ENCODE measurements at places on chromosomes 4 and X. TPM values are rescaled to one million over a fixed set of nuclear protein-coding genes. Genes with fewer than 3 reads are reported as not detected.

DNA sequence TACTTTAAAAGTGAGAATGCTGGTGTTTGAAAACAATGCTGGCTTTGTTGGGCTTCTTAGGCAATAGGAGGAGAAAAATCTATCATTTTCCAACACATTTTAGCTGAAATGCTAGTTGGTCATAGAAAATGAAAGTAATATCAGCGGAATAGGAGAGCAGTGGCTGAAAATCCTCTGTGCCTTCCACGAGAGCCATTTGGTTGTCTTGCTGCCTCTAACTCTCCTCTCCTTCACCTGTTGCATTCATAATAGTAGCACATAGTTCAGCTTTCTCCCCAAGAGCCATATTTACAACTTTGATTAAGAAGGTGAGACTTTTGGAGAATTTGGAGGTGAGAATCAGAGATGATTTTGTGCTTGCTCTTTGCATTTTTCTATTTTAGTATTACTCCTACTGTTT, 849.4 kb upstream of the FTHL17 start:
- DNase-seq: no peak
- H3K36me3 ChIP-seq: no peaks in the 10 kb centered on the region
- H3K27me3 ChIP-seq: no peaks in the 10 kb centered on the region
- H3K4me1 ChIP-seq: no peaks in the 10 kb centered on the region
- H3K27ac ChIP-seq: no peak overlapping the region

DNA sequence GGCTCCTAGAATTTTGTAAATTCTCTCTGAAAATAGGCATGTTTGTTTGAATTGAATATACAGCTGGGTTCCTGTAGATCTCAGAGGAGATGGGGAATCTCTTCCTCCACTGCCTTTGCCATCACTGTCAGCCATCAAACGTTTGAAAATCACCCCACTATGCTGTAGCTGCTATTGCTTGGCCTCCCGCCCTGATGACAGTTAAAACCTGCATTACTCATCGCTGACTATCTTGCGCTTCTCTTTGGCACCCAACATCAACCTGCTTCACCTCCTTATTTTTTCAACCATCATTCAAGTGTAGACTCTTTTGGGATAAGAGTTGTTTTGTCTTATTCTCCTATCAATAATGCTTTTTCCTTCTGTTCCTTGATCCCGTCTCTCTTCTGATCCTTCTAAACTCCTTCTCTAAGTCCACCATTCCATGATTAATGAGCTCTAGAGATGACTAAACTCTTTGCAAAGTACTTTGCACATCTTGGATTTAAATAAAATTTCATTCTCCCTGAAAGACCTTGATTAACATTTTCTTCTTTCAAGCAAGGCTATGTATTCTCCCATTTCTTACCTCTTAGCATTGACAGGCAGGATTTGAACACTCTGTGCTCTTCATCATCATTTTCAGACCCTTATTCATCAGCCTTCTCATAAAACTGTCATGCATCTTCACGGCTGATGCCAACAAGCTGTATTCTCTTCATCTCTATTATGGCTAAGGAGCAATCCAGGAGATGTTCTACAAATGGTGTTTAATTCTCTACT, 133.0 kb downstream of the SNCA start:
- H3K36me3 ChIP-seq: no peaks in the 10 kb centered on the region
- no peak overlapping the region for H3K27ac ChIP-seq

DNA sequence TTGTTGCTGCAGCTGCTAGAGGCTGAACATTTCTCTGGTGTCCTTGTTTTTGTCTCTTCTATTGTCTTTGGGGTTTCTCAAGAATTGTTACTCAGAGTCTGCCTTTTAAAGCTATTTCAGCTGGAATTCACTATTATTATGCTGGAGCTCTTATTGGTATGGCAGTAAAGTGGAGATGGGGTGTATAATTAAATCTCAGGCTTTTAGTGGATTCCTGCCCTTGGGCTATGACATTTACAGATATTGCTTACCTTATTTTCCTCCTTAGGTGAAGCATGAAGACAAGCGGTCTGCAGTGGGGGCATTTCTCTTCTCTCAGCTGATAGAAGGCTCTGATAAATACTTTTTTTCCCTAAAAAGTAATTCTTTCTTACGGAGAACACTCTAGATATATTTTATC, 1656.6 kb upstream of the IGFBP7 start:
- no peak for DNase-seq
- H3K36me3 ChIP-seq: no peaks in the 10 kb centered on the region
- no peaks in the 10 kb centered on the region for H3K4me1 ChIP-seq
- H3K27me3 ChIP-seq: no peaks in the 10 kb centered on the region
- H3K4me3 ChIP-seq: no peak overlapping the region
- H3K27ac ChIP-seq: no peak overlapping the region

- H3K4me1 ChIP-seq: no peaks in the 10 kb centered on the region
- no peaks in the 10 kb centered on the region for H3K36me3 ChIP-seq
- no peak for DNase-seq
- H3K27ac ChIP-seq: no peak overlapping the region
- H3K27me3 ChIP-seq: no peaks in the 10 kb centered on the region
Measured at GRCh38 chrX:154595559-154596249, 10.8 kb downstream of the CTAG1A start.

DNA sequence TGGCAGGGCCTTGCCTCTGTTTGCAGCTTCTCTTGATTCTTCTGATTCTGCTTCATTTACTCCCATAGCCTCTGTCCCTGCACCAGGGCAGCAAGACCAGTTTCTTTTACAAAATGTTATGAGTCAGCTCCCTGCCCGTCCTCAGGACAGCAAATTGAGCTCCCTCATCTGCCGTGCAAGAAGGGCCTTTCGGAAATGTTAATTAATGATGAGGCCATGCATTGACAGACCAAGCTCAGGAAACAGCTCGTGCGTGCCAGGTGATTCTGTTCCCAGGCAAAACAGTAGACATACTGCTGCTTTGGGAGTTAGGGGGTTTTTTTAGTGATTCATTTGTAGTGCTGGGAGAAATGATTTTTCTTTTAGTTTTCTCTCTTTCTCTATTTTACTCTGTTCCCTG, 231.7 kb downstream of the FBXW7 start:
- H3K36me3 ChIP-seq: no peaks in the 10 kb centered on the region
- H3K4me3 ChIP-seq: no peak overlapping the region
- no peak overlapping the region for H3K27ac ChIP-seq
- no peak for DNase-seq
- H3K4me1 ChIP-seq: no peaks in the 10 kb centered on the region
- no peaks in the 10 kb centered on the region for H3K27me3 ChIP-seq

GRCh38 chr4:78332976-78333375, 218.6 kb upstream of the ANXA3 start:
- peaks cover 30% of the 10 kb centered on the region for H3K4me1 ChIP-seq
- H3K27me3 ChIP-seq: no peaks in the 10 kb centered on the region
- H3K36me3 ChIP-seq: no peaks in the 10 kb centered on the region
- DNase-seq: no peak

DNA sequence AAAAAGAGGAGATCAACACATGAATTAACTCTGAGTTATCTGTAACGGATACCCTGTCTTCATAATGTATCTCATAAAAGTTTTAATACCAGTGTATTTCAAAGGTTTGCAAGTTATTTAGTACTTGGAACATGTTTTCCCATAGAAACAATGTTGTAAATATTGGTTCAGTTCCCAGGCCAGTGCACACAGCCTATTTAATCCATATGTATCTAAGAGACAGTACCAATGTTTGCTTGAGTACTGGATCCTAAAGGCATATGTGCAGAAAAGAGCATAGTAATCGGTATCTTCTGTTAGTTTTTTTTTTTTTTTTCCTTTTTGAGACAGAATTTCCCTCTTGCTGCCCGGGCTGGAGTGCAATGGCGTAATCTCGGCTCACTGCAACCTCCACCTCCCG, 46.1 kb downstream of the SLIT2 start:
- no peaks in the 10 kb centered on the region for H3K4me1 ChIP-seq
- no peak overlapping the region for H3K27ac ChIP-seq
- no peak for DNase-seq
- no peak overlapping the region for H3K4me3 ChIP-seq
- H3K36me3 ChIP-seq: no peaks in the 10 kb centered on the region

DNA sequence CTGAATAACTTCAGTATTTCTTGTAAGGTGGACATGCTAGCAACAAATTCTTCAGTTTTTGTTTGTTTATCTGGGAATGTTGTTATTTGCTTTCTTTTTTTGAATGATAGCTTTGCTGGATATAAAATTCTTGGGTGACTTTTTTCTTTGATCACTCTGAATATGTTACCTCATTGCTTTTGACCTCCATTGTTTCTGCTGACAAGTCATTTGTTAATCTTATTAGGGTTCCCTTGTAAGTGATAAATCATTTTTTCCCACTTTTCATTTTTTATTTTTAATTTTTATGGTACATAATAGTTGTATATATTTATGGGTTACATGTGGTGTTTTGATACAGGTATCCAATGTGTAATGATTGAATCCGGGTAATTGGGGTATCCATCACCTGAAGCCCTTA, 6.7 kb upstream of the RAB39B start:
- H3K4me3 ChIP-seq: no peak overlapping the region
- H3K27ac ChIP-seq: no peak overlapping the region
- no peaks in the 10 kb centered on the region for H3K27me3 ChIP-seq
- no peak for DNase-seq

- no peak overlapping the region for H3K27ac ChIP-seq
- H3K4me3 ChIP-seq: no peak overlapping the region
- no peaks in the 10 kb centered on the region for H3K27me3 ChIP-seq
- H3K36me3 ChIP-seq: no peaks in the 10 kb centered on the region
- DNase-seq: no peak
- H3K4me1 ChIP-seq: no peaks in the 10 kb centered on the region
Measured at GRCh38 chr4:168707205-168707604, 210.4 kb downstream of the PALLD start.

LINC00632 gene
- not detected for total RNA-seq

NAA11 gene
- not detected for total RNA-seq

CCKAR gene
- 1.9 TPM for total RNA-seq

N4BP2 gene
- total RNA-seq: 27.5 TPM

UXT gene
- total RNA-seq: 120 TPM

All from Caco-2 (cell line).